Activated CD8-positive, alpha-beta memory T cell treated with anti-CD3 and anti-CD28 coated beads, Interleukin-2, amount 50 U/mL, for 4 hours (primary cell): ENCODE measurements at places on chromosomes 5 and 9.

DNA sequence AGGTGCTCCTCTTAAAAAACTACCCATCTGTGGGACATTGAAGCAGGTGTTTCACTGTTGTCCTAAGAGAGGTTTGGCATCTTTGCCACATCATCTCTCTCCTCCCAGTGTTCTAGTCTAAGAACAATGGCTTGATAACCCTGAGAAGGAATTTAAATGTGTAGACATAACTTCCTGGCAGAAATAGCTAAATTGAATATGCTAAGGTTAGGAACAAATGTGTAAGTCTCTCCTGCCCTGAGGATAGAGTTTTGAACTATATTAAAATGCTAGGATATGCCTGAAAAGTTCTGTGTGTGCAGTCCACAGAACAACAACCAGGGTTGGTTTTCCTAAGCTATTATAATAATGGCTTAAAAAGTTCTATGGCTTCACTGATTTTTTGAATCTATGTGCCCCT, 106.6 kb downstream of the LRRC70 start:
- DNase-seq = no peak

GRCh38 chr5:41924526-41924871, 582 bp upstream of the FBXO4 start:
- DNase-seq = no peak

DNA sequence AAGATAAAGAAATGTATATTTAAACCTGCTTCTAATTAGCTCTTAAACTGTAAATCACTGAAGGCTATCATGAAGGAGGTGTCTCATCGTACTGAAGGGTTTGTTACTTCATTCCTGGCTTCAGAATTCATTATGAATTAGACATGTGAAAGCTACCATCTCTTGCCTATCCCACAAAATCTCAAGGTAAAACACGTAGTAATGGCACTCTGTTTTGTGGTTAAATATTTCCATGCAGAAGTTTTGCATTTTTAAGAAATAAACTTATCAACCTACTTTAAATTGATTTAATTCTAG, 490.7 kb upstream of the NUDT12 start:
- no peak for DNase-seq

GRCh38 chr5:6159832-6160430, 218.4 kb downstream of the MED10 start:
- DNase-seq = no peak

DNA sequence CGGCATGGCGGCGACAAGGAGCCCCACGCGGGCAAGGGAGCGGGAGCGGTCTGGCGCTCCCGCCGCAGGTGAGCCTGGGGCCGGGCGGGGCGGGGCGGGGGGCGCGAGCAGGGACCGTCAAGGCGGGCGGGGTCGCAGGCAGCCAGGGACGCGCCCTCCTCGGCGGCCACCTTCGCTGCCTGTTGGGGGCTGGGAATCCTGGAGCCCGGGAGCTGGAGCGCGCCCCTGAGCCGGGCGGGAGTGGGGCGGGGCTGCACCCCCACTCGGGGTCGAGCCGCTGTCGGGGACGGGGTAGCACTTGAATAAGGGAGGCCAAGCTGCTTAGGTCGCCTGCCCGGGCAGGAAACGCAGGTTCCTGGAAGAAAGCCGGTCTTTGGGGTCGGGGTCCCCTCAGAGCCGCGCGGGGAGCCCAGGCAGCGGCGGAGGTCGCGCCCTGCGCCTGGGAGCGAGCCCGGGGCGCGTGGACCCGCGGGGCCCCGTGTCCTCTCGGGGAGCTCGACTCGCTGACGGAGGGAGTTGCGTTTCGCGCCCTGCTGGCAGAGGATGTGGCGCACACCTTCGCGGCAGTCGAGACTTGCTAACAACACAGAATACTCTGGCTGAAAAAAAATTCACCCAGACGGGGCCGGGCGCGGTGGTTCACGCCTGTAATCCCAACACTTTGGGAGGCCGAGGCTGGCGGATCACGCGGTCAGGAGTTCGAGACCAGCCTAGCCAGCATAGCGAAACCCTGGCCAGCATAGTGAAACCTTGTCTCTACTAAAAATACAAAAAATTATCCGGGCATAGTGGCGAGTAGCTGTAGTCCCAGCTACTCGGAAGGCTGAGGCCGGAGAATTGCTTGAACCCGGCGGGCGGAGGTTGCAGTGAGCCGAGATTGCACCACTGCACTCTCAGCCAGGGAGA, 552 bp downstream of the OTULINL start:
- peak; percentile 83 for DNase-seq

- DNase-seq = no peak
These were observed 210.6 kb downstream of the GOLPH3 start for GRCh38 chr5:31963358-31964006.
